Activated T-helper 1 cell treated with Interleukin-2 at 50 U/mL for 16 hours (primary cell): ENCODE measurements at places on chromosomes 2 and 18.

DNA sequence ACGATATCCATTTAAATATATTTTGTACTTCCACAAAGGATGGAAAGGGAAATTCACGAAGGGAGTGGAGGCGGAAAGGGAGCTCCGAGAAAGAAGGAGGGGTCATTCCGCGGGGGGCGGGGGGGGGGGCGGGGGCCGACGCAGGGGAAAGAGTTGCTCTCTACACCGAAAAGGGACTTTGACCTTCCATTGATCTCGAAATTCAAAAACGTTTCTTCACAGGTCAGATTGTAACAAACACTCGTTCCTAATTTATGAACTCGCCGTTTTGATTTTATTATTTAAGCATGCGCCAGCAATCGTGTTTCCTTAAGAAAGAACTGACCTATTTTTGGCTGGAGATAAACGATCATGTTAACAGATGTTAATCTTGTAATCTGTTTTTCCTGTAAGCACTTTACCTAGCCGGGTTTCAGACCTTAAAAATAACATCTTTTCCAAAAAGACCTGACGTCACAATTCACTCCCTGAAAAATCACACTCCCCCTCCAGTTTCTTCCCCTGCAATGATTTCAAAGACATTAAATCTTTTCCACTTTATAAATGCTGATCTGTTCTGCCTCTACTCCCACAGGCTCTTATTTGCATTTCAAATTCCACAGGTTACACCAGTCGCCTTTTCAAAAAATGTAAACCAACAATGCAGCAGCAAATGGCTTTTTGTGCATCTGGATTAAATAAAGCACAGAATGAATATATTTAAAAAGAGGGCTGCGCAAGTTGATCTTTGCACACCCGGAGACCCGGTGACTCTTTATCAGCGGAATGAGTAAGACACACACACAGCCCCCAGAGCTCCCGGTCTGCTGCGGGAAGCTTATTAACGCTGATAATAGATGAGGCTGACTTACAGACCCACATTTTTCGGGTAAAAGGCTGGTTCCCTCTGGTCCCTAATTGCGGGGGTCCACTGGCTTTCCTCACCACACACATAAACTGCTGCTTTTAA lies 1.6 kb downstream of the ZNF516 start:
- DNase-seq: no peak

GRCh38 chr2:39664232-39664887 lies 1.4 kb upstream of the TMEM178A start:
- no peak for DNase-seq

DNA sequence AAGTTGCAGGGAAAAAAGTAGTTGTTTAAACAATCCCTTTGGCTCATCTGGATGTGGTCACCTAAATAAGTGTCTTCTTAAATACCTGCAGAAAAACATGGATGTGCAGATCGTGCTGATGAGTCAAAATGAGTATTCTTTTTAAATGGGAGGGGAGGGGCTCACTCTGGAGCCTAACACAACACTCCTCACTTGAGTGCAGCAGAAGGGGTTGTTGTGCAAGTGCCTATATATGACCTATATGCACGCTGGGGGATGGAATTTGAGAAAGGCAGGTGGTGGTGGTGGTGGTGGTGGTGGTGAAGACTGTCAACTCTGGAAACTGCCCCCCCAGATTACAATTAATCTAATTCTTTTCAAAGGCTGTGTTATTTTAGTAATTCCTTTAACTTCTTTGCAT lies 77.9 kb upstream of the FAM124B start:
- no peak for DNase-seq

DNA sequence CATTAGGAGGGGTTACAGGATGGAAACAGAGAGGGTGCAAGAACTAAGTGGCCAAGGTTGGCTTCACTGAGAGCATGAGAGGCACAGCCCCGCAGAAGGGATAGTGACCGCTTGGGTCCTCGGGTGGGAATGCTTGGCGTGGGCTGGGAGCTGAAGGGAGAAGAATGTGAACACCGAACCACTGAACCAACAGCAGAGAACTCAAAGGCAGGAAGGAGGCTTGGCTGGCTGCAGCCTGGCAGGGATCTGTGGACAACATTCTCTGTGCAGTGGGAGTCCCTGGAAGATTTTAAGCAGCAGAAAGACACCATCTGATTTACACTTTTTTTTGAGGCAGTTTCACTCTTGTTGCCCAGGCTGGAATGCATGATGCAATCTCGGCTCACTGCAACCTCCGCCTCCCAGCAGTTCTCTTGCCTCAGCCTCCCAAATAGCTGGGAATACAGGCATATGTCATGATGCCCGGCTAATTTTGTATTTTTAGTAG lies 33.9 kb downstream of the SOWAHC start:
- no peak for DNase-seq

- no peak for DNase-seq
Observed at GRCh38 chr2:130756053-130756873, 923 bp downstream of the AMER3 start.
